ENCODE measurements at places on chromosomes 12 and 14.

DNA sequence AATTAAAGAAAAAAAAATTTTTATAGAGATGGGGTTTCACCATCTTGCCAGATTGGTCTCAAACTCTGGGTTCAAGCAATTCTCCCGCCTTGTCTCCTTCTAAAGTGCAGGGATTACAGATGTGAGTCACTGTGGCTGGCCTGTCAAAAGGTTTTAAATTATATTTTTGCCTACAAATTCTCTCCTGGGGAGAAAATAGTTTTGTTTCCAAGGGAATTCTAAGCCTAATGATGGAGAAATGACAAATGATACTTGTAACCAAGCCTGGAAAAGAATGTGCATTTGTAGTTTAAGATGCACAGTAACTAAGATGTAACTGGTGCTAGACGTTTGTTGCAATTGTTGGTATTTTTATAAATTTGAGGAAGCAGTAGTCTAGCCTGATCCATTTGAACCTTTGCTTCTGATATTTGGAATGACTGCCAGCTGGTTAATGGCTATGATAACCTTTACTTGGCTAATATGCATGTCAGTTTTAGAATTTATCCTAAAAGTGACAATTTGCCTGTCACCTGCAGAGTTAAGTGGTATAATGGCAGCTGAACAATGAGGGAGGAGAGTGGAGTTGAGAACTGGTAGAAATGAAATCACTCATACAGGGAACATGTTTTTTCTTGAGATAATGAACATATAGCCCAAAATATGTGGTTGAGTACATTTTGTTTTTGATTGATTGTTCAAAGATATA, 148.0 kb downstream of the FUT8 start:
- no peak for DNase-seq

- no peak for DNase-seq
These were observed 38.5 kb downstream of the LGMN start for GRCh38 chr14:92710001-92710341.

DNA sequence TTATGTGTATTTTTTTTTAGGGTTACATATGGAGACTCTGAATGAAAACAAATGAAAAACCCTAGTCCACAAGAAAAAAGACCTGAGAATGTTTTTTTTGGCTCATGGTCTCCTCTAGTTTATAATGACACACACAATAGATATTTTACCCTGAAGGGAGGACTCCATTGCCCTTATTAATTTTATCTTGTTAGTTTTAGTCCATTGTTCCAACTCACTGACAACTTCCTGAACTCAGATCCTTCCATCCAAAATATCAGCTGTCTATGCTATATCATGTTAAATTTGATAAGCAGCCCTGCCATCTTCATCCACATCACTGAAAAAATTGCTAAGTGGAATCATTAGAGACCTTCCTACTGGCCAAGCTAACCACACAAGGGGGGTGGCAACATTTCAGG, 232.1 kb downstream of the MON2 start:
- no peak for DNase-seq

GRCh38 chr12:123763093-123763492, 992 bp downstream of the DNAH10 start:
- DNase-seq: no peak

GRCh38 chr12:47407463-47408129, 298.2 kb downstream of the RPAP3 start:
- no peak for DNase-seq

GRCh38 chr14:25116607-25117006, 66.7 kb upstream of the STXBP6 start:
- no peak for DNase-seq

DNA sequence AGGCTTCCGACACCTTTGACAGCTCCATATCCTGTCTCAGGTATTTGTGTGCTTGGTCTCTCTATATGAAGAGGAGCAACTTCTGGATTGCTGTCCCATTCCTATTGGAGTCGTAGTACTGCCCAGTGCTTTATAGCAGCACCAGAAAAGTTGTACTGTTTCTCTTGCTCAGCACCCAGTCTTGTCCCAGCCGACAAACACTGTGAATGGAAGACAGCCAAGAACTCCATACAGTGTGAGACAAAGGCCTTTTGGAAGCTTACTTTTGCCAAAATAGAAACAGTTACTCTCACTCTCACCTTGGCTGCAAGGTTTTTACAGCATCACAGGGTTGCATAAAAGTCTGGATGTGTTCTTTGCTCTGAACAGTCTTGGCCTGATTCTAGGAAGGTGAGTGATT, 105.3 kb downstream of the TGFB3 start:
- DNase-seq: no peak

DNA sequence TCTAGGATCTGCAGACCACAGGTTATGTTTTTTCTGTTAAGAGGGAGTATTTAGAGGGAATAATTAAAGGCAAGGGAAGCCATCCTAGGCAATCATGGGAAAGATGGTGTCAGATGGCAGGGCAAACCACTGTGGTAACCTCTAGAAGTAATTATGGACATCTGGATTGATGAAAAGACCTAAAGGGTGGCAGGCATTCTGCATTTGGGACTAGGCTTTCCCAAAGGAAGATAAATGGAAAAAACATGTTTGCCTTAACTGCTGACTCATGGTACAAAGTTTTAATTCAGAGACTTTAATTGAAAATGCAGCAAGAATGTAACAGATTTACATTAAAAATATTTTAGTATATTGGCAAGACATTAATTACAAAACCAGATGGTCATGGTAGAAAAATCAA, 88.1 kb downstream of the TMEM30B start:
- DNase-seq: no peak

DNA sequence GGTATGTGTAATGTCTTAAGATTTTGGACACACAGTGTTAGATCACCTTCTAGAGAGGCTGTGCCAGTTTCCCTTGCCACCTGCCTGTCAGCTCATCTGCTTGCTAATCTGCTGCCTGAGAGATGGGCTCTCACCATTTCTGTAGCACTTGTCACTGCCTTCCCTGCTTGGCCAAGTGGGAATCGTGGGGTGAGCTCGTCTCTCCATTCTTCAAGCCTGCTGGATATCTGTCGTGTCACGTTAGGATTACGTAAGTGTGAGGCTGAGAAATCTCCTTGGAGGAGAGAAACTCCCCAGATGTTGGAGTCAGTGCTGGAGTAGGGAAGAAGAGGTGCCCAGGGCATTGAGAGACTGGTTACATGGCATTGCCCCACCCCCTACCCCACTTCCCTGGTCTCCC, 8.6 kb upstream of the RPH3A start:
- no peak for DNase-seq

DNA sequence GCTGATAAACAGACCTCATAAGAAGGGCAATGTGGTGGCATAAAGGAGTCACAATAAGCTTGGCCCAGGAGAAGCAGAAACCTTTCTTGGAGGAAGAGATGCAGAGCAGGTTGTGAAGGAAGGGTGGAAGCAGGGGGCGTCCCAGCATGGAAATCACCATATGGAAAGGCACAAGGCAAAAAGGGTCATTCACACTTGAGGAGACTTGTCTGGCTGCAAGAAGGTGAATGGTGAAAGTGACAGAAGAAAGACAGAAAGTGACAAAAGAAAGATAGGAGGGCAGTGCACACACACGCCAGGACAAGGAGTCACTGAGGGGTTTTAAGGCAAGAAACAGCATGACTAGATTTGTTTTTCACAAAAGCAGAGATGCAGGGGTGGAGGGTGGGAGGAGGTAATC, 38.3 kb downstream of the GALNT4 start:
- DNase-seq: no peak

DNA sequence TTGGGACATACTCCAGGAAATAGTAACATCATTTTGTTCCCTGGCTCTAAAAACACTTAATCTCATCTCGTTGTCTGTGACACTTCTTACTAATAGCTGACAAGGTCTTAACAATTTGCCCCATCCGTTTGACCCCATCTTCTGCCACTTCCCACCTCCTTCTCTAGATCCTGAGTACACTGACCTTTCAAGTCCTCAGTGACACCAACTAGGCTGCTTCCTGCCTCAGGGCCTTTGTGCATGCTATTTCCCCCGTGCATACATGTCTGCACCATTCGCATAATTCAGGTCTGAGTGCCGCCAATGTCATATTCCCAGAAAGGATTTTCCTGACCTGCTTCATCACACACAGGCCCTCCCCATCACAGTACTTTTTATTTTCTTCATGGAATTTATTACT, 70.6 kb upstream of the CCND2 start:
- DNase-seq: no peak

- no peak for DNase-seq
These were observed 758.0 kb downstream of the BCL11B start for GRCh38 chr14:98514016-98514415.

DNA sequence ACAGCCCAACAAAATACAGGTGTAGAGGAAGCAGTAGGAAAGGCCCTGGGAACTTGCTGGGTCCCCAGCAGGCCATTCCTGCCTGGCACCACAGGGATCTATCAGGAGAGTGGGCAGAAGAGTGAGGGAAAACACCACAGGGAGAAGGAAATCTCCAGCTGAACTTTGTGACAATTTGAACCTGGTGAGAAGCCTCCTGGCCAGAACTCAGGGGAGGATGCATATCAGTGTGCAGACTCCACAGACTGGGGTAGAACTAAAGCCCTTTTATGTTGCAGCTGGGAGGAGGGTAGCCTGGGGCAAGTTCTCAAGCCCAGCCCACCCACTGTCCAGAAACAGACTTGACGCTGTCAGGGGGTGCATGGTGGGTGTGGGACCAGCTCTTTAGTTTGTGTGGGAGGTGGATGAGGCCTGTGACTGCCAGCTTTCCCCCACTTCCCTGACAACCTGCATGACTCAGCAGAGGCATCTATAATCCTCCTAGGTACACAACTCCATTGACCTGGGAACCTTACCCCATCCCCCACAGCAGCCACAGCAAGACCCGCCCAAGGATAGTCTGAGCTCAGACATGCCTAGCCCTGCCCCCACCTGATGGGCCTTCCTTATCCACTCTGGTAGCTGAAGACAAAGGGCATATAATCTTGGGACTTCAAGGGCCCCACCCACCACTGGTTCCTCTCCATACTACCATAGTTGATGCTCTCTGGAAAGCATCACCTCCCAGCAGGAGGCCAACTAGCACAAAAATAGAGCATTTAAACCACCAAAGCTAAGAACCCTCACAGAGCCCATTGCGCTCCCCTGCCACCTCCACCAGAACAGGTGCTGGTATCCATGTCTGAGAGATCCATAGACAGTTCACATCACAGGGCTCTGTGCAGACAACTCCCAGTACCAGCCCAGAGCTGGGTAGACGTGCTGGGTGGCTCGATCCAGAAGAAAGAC, 28.9 kb downstream of the PNN start:
- no peak for DNase-seq

GRCh38 chr12:68647507-68647906, 36.8 kb downstream of the RAP1B start:
- DNase-seq: no peak

DNA sequence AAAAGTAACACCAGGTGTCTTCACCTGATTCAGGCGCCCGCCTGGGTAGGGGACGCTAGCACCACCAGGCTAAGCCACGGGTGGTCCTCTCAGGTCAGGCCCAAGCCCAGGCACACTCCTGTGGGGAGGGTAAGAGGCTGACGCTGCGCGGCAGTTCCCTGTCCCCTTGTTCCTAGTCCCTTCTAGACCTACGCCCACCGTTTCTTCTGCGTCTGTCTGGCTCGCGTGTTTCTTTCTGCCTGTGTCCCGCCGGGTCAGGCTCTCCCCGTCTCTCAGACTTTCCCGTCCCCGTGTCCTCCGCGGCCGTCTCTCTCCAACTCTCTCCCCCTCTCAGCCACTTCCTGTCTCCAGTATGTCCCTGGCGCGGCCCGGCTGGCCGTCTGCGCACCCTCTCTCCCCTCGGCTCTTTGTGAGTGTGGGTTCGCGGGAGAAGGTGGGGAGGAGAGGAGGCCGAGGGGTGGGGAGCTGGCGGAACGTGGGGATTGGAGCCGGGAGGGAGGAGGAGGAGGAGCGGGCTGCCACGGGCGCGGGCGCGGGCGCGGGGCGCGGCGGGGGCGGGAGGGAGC, 3.1 kb upstream of the TNS2 start:
- DNase-seq: peak; percentile 80

- DNase-seq: peak; percentile 35
These were observed 230.2 kb upstream of the TBX3 start for GRCh38 chr12:114913871-114914801.

DNA sequence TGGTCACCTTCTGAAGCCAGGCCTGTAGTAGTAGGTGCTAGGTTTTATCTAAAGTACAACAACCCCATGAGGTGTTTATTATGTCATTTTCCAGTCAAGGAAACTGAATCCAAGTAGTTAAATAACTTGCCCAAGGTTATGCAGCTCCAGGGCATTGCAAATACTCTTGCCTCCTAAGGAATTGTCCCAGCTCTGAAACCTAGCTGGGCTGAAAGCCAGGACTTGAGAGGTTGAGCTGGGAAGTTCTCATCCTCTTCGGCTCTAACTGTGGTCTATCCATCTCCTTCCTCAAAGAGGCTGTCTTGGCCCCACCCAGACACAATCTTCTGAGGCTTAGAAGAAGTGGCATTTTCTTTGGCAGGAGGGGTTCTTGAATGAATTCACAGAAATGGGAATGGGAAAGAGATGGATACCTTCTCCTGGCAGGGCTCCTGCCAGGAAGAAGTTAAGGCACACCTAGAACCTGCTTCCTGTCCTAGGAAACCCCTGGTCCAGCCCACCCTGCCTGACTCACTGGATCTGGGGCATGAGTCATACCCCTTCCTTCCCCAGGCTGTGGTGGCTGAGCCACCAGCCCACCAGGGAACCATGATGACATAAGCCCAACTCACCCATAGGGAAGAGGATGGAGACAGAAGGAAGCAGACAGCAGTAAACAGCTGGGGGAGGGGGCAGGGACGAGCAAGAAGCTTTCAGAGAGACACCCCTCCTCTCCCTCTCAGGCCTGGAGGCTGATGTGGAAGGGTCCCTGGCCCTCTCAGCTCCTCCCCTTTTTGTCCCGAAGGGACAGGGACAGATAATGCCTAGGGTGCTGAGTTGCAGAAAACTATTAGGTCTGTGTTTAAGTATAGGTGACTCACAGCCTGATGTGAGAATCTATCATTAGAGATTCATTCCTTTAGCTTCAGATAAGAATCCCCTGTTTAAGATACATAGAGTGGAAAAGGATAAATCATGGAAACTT, 2.1 kb upstream of the PLEK2 start:
- DNase-seq: peak; percentile 99

DNA sequence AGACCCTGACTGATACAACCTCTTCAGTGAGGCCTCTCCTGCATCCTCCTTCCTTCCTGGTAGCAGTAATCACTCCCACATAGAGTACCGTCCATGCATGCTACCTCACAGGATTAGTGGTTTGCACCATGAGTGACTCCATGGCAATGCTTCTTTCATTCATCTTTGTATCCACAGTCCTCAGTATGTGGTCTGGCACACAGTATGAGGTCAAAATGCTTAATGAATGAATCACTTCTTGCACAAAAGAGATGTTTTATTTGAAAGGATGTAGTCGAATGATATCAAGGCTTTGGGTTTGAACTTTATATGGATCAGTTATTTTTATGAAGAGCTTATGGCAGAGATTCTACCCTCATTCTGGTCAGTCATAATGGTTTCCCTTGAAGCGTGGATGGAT, 42.2 kb downstream of the KCNA5 start:
- no peak for DNase-seq

GRCh38 chr12:104689635-104690034, 232.9 kb downstream of the CHST11 start:
- DNase-seq: no peak
